ENCODE measurements at places on chromosomes 6 and 20.

- no peak for DNase-seq
These were observed 112.4 kb downstream of the PRKN start for GRCh38 chr6:162615016-162615705.

DNA sequence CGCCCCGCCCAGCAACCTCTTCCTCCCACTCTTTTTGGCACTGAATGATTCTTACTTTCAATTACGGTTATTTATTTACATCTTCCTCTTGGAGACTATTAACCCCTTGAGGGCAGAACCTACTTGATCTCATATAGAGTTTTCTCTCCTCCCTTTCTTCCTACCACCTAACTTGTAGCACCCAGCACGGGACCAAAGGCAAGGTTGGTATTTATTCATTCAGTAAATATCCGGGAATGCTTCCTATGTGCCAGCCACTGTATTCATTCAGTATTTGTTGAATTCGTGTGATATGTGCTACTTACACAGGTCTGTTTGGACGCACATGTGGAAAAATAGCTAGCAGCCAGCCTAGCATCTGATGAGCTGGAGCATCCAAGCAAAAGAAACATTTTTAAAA lies 1.3 kb upstream of the CNKSR3 start:
- no peak for DNase-seq

DNA sequence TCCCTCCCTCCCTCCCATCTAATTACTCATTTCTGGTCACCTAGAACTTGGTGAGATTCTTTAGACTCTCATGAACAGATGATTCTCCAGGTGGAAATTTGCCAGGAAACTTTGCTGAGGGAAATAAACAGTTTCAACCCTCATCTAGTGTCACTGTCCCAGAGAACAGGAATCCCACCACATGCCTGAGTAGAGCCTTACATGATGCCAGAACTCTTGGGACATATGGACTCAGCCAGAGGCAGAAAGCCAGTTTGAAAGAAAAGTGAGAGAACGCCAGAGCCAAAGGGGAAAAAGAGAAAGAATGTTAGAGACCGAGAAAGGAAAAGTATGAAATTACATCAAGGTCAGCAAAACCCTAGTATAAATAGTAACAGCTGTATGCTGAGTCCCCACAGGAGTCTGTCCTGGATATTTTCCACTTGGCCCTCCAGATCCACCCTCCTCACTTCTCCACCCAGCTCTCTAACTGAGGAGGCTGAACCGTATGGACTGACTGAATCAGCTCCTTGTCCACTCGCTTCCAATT lies 127.5 kb upstream of the COL21A1 start:
- DNase-seq = no peak

DNA sequence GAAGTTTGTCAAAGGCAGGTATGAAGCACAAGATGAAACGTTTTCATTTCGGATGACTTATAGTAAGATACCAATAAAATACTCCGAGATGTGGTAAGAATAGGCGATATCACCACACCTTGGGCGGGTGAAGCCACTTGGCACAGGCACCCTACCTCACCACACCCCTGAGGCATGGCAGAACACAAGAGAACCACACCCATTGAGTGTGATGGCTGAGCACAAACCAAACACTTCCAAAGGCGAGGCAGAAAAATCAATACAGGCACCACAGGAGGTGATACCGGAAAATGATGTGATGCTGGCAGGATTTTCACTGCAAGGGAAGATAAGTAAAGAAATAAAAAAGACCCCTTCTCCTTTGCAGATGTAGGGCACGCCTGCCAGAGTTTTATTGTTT lies 332.9 kb upstream of the PRDM1 start:
- no peak for DNase-seq

GRCh38 chr6:14676064-14676463 lies 558.5 kb downstream of the CD83 start:
- DNase-seq = no peak

- DNase-seq = no peak
These were observed 545 bp upstream of the ASCC3 start for GRCh38 chr6:100881707-100882040.
